Stimulated activated CD8-positive, alpha-beta memory T cell treated with anti-CD3 and anti-CD28 coated beads, Interleukin-4, amount 100 ng/mL, for 48 hours (primary cell): ENCODE measurements at places on chromosomes 5 and 9.

- DNase-seq, result peak; percentile 57
Measured at GRCh38 chr5:179763215-179763945, 30.4 kb upstream of the LTC4S start.

DNA sequence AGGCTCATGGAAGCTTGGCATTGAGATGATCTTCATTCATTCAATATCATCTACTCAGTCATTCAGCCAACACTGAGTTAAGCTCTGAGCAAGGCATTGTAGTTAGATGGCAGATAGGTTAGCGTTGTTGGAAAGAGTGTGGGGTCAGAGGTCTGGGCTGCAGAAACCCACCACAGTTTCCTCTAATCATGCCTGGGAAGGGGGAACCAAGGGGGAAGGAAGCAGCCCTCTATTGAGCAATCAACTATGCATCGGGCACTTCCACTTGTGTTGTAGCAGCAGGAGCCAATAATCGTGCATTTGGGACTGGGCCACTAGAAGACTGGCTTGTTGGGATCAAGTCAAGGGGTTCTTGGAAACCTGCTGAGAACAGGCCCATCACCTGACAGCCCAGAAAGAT lies 139.1 kb downstream of the PIP5K1B start:
- no peak for DNase-seq

- DNase-seq, result peak; percentile 86
Measured at GRCh38 chr9:126611592-126612325, 2.0 kb upstream of the LMX1B start.

GRCh38 chr5:16934677-16935153 lies 1.4 kb downstream of the MYO10 start:
- no peak for DNase-seq

GRCh38 chr5:41754857-41755256 lies 115.4 kb downstream of the OXCT1 start:
- DNase-seq, result no peak

DNA sequence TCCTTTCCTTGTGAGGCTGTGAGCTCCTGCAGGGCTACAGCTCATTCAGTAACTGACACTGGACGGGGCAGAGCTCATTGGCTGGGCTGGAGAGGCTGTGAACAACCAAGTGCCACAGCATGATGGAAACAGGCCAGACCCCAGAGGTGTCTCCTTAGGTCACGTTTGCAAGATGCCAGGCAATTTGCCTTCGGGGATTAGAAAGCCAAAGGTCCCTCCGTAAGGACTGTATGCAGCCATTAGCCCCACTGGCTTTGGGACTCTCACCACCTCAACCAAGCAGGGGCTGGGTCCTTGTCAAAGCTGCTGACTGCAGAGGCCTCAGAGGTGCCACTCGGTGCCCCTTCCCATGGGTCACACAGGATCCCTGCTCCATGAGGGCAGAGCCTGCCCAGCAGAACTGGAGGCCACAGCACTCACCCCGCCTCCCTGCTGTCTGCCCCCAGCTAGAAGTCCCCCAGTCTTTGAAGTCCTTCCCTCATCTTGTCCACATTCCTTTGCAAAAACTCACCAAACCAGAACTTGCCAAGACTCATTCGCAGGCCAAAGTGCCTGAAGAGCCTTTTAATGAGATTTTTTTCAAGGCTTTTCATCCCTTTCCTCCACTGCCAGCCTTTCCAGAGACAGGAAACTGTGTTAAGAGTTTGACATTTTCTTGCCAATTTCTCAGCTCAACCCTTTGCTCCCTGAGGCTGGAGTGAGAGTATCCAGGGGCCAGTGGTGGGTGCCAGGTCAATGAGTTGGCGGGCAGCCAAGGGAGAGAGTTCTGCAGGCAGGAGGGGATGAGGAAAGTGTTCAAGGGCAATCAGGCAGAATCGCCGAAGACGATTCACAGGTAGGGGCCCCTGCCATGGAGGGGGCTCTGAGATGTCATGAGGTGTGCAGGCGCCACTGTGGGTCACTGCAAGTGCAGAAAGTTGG lies 39.7 kb upstream of the SLC25A51 start:
- DNase-seq, result no peak

DNA sequence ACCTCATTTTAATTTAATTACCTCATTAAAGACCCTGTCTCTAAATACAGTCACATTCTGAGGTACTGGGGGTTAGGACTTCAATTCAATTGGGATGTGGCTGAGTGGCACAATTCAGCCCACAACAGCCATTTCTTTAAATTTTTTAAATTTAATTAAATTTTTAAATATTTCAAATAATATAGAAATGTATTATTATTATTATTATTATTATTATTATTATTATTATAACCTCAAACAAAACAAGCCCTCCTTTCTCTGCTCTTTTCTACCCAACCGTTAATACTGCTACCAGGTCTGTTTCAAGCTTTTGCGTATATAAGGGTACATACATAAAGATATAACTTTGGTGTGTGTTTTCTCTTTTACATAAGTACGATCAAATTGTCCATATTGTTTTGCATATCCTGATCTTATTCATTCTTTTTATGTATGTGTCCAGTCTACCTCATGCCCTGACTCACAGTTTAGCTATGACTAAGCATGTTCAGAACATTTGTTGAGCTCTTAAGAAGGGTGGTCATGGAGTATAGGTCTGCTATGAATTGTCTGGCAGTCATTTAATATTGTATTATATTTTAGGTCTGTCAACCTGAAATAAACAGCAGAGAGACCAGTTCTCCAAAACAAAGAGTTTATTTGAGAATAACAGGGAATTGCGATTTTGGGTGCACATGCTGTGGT lies 16.1 kb upstream of the RAB14 start:
- DNase-seq, result no peak

DNA sequence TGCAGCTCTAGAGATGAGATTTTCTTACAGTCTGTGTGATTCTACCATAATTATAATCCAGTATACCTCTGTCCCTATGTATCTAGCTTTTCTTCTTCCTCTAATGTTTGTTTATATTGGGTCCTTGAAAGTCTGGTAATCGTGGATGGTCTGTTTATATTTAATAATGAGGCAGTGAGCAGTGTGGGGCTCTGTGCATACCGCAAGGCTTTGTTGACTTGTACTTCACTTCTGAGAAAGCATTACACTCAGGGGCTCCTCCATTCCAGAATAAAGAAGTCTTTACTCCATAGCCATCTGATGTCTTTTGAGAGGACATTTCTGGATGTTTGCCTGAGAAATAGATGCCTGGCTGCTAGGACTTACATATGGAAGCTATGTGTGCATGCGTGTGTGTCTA lies 4.5 kb upstream of the MPDZ start:
- DNase-seq, result no peak

GRCh38 chr5:123717139-123717538 lies 205.2 kb downstream of the CSNK1G3 start:
- DNase-seq, result no peak

- DNase-seq, result no peak
Measured at GRCh38 chr5:80399526-80400239, 8.2 kb upstream of the ZFYVE16 start.

- DNase-seq, result no peak
Measured at GRCh38 chr5:120405286-120405864, 58.7 kb upstream of the PRR16 start.
